Fibroblast of pulmonary artery (primary cell): ENCODE measurements at places on chromosomes 7 and 10.
A peak's percentile ranks its signal among the peaks of the same experiment; 100 is the strongest.

- DNase-seq = no peak
Measured at GRCh38 chr7:140034421-140034820, 28.3 kb downstream of the PARP12 start.

DNA sequence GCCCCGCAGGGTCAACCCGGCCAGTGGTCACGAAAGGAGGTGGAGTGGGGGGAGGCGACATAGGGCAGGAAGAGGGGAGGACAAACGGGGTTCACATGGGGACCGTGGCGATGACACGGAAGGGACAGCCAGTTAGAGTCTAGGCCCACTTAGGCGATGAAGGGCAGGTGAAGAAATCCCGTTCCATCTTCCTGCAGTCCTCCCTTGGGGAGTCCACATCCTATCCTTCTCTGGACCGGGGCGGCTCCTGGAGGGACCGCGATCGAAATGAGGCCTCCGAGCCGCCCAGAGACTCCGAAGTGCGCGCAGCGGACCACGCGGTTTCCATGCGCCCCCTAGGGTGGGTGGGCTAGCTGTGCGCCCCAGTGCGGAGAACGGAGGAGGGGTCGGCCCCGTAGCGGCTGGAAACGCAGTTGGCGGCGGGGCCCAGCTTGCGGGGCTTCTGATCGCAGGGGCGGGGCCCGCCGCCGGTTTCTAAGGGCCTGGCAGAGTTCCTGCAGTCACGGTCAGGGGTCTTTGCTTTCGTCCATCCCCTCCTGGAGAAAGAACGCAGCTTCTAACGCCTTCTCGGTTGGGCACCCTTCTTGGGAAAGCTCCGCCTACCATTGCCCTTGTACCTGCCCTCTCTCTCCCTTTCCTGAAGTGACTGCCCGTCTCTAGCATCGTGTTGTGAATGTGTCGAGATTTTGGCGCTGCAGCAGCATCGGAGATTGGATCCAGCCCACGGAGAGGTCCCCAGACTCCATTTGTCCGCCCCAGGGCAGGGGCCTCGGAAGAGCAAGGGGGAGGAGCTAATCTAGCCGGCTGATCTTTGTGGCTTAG lies 17.9 kb upstream of the TMEM225B start:
- peak; percentile 31 for DNase-seq

- DNase-seq = peak; percentile 83
Measured at GRCh38 chr7:81627536-81628287, 142.1 kb downstream of the HGF start.

- DNase-seq = no peak
Measured at GRCh38 chr7:77308792-77309191, 107.4 kb downstream of the GSAP start.

DNA sequence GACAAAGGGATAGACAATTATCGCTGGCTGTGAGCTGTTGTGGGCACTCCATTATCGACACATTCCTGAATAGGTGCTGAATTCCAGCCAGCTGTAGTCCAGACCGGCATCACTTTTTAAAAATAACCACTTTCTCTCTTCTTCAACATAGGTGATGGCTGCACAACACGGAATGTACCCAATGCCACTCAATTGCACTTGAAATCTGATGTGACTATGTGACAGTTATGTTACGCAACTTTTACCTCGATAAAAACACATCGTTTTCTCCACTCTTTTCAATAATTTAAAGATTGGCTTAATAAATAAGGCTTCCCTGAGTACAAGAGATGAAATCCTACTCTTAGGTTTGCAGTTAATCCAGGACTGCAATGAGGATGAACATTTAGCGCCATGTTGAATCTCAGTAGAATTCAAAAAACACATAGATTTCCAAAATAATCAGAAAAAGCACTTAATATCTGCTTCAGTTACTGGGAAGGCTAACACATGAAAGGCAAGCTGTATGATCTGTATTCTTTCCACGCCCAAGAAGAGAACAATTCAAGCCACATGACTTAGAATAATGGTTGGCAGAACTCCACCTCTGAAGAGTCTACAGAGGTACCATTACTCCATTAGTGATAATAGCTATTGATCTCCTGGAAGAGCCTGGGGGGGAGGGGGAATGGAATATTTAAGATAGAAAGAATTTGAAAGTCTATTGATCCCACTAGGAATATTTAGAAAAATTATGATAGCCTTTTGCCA lies 3.6 kb downstream of the YWHAG start:
- DNase-seq = no peak

DNA sequence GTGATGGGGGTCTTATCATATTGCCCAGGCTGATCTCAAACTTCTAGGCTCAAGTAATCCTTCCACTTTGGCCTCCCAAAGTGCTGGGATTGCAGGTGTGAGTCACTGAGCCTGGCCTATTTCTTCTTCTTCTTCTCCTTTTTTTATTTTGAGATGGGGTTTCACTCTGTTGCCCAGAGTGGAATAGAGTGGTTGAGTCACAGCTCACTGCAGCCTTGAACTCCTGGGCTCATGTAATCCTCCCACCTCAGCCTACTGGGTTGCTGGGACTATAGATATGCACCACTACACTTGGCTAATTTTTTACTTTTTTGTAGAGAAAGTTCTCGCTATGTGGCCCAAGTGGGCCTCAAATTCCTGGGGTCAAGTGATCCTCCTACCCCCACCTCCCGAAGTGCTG lies 124.3 kb downstream of the SKIDA1 start:
- DNase-seq = no peak

DNA sequence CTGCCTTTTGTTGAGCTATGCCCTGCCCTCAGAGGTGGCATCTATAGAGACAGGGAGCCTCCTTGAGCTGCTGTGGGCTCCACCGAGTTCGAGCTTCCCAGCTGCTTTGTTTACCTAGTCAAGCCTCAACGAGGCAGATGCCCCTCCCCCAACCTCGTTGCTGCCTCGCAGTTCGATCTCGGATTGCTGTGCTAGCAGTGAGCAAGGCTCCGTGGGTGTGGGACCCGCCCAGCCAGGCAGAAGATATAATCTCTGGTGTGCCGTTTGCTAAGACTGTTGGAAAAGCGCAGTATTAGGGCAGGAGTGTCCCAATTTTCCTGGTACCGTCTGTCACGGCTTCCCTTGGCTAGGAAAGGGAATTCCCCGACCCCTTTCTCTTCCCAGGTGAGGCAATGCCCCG lies 88.4 kb upstream of the CDK6 start:
- no peak for DNase-seq
